ENCODE measurements at places on chromosomes 7 and 10.

GRCh38 chr10:30270247-30270646 is 78.8 kb downstream of the MTPAP start:
- no peak for DNase-seq

DNA sequence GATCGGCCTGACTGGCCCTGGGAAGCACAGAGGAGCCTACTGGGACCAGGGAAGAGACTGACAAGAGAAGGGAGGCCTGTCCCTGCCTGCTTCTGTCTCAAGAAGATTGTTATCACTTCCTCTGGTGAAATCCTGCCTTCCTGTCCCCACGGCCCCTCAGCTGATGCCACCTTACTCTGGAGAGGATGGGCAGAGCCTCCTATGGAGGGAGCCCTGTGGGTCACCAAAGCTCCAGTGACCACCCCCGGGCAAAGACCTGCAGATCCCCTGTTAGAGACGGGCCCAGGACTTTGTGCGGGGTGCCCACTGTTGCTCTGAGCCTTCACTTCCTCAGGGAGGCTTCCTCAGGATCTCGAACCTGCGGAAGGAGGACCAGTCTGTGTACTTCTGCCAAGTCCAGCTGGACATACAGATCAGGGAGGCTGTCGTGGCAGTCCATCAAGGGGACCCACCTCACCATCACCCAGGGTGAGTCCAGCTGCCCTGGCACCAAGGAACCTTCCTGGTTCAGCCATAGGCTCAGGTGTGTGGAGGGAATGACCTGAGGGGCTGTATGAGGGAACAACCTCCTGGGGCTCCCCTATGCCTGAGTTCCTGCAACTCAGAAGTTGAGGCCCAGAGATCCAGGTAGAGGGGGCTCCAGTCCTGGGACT is 1.4 kb upstream of the PILRB start:
- DNase-seq = no peak

DNA sequence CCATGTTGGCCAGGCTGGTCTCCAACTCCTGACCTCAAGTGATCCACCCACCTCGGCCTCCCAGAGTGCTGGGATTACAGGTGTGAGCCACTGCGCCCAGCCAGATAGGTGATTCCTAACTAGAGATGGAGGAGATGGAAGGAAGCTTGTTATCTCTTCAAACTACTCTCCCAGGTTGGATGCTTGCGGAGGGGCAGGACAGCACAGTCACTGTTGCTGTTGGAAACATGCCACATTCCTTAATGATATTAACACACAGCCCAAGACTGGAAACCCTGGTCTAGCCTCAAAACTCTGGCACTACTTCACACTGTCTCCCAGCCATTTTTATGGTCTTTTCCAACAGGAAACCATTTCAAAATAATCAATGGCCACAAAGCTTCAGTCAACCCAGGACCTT is 468.8 kb upstream of the NRP1 start:
- DNase-seq = no peak

DNA sequence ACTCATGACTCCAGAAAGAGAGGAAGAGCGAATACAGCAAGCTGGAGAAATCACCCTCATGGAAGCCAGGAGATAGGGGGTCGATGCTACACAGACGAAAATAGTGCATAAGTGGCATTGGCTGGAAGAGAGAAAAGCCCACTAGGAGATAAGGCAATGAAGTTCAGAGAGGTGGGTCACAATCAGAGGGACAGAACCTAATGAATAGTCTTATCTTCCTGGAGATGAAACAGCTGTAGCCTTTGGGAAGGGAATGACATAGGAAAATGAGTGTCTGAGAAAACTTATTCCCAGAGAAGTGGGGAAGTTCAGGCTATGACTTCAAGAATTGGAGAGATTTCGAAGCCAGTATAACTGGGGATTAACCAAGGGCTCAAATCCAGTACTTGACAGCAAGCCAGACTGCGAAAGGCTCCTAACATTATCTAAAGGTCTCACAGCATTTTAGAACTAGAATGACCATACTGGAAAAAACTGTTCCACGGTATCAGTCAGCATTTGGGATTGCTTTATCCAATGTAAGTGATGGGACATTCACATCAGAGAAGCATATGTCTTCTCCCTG is 211.1 kb downstream of the ZNF365 start:
- no peak for DNase-seq

GRCh38 chr7:132102942-132103341 is 473.3 kb downstream of the PLXNA4 start:
- no peak for DNase-seq

DNA sequence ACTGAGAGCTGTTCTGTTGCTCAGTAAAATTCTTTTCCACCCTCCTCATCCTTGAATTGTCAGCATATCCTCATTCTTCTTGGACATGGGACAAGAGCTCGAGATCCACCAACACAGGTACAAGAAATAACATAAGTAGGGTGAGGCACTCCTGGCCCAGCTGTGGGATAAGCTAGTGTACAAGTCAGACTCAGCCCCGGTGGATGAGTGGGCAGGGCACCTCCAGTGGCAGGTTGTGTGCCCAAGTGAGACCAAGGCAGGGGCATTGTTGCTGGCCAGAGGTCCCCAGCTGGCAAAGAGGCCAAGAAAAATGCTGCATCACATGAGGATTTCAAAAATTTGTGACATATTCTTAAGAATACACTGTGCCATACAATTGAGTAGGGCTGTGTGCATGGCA is 402.0 kb upstream of the ZWINT start:
- no peak for DNase-seq

DNA sequence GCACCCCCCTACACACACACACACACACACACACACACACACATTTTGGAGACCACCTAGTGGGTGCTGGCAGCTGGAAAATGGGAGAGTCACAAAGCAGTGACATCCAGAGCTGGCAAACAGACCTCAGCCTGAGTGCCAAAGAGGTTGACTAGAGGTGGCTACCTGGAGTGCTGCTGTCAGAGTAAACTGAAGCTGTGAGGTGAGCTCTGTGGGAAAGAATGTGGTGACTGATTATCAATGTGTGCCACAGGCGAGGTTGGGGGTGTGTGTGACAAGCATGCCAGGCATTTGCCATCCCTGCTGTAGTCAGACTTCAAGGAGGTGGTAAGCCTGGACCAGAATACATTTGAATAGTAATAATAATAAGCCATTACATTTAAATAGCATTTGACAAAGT is 120.6 kb downstream of the SLIT1 start:
- DNase-seq = no peak

DNA sequence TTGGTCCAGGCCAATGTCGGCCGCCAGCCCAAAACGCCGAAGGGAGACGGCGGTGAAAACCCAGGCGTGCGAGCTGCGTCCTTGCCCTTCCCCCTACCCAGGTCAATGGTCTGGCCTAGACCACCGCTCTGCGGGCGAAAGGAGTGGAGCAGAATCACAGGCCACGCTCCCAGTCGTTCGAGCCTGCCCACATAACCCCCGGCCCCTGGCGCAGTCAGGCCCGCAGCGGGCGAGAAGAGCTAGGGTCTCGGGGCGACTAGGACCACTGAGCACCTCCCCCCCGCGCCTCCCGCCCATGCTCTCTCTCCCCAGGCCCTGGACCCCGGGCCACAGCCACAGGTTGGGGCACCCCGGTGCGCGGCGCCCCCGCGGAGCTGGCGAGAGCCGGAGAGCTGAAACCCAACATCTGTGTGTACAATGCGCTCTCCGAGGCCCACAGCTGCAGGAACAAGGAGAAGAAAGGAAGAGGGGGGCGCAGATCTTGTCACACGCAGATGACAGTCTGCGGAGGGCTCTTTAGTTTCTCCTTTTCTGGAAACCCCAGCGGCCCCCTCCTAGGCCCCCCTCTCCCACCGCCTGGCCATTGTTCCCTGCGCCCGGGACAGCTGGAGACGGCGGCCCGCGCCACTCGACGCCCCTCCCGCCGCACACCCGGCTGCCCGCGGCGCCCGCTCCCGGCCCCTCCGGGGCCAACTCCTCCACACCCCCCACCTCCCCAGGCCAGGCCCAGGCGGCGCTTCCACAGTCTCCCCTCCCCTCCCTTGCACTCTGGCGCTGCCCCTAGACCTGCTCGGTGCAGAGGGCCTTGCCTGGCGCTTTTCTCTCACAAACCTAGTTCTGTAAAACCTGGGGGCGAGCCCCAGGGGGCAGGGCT is 355.0 kb downstream of the DNAJB6 start:
- DNase-seq = no peak

DNA sequence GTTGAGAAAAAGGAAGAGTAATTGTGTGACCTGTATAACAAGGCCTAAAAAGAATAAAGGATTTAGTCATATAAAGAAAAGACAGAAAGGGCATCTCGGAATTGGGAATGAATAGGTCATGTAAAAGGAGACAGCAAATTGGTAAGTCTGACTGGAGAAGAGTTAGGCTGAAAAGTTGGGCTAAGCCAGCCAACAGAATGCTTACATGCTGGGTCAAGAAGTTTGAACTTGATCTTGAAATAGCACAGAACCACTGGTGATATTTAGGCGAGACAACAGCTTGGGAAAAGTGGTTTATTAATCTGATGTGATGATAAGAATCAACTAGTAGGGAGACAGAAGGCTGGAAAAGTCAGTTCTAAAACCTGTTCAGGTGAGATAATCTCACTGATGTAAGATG is 4.8 kb downstream of the IDE start:
- DNase-seq = no peak

- DNase-seq = no peak
Measured at GRCh38 chr10:86981716-86982115, 13.4 kb downstream of the ADIRF start.

DNA sequence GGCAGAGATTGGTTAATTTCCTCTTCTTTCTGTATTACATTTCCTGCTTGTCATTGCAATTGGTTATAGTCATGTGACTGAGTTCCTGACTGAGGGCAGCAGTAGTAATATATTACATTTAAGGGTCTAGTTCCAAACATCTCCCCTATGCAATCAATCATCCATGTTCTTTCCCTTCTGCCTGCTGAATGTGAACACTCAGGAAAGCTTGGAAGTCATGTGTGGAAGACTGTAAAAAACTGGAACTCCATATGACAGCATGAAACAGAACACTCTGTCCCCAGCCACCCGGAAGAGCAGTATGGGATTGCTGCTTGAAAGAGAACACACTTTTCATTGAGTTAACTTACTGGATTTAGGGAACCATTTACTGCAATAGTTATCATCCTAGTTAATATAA is 459.7 kb upstream of the SEMA3A start:
- no peak for DNase-seq

DNA sequence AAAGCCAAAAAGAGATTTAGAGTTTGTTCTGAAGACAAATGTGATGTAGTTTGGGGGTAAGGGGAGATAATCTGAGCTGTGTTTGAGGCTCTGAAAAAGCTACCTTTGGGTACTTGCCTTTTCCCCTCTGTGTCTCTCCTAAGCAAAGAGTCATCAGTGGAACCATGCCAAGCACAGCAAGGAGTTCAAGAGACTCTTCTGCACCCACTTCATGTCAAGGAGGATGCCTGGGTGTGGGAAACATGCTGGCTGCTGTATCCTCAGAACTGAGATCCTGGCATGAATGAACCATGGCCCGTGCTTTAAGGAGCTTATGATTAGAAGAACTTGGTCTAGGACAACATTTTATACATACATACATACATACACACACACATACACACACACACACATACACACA is 142.9 kb downstream of the NOC3L start:
- no peak for DNase-seq

DNA sequence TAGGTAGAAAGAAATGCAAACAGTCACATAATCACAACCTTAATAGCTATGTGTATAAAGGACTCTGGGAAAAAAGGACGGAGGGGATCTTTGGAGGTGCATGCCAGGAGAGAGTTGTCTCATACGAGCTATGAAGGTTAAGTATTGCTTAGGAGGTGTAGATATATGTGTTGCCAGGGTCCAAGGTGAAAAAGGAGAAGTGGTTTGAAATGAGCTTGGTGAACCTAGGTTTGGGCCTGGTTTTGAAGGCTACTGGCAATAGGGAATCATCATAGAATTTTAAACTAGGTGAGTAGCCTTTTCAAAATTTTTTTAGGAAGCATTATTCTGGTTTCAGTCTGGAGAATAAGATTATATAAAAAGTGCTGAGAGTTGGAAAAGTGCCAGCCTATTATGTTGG is 336.8 kb downstream of the AUTS2 start:
- no peak for DNase-seq

DNA sequence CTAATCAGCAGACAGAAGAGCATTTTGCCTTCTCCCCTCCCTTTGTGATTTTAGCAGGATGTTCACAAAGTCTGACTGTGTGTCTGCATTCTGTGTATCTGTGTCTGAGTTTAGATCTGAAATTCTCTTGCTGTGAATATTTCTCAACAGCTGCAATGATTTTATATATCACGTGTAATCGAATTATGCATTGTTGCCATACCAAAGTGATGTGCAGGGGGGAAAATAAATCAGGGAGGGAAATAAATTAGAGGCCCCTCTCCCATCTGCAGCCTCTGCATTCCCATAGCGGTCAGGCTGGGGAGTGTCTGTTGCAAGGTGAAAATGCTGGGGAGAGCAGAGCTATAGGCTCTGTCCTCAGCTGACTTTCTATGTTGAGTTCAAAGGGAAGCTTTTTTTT is 209.0 kb downstream of the LRMDA start:
- no peak for DNase-seq

GRCh38 chr10:77485847-77486246 is 151.8 kb downstream of the KCNMA1 start:
- DNase-seq = no peak

GRCh38 chr7:115952832-115953231 is 77.7 kb downstream of the TFEC start:
- no peak for DNase-seq

DNA sequence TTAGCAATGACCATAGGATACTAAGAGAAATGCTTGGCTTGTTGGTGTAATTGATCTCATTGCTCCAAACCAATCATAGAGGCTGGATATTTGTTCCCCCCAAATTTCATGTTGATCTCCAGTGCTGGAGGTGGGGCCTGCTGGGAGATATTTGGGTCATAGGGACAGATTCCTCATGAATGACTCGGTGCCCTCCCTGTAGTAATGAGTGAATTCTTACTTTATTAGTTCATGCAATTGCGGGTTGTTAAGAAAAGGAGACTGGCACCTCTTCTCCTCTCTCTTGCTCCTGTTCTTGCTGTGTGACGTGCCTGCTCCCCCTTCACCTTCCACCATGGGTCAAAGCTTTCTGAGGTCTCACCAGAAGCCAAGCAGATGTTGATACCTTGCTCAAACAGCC is 630.1 kb downstream of the CALN1 start:
- DNase-seq = no peak

DNA sequence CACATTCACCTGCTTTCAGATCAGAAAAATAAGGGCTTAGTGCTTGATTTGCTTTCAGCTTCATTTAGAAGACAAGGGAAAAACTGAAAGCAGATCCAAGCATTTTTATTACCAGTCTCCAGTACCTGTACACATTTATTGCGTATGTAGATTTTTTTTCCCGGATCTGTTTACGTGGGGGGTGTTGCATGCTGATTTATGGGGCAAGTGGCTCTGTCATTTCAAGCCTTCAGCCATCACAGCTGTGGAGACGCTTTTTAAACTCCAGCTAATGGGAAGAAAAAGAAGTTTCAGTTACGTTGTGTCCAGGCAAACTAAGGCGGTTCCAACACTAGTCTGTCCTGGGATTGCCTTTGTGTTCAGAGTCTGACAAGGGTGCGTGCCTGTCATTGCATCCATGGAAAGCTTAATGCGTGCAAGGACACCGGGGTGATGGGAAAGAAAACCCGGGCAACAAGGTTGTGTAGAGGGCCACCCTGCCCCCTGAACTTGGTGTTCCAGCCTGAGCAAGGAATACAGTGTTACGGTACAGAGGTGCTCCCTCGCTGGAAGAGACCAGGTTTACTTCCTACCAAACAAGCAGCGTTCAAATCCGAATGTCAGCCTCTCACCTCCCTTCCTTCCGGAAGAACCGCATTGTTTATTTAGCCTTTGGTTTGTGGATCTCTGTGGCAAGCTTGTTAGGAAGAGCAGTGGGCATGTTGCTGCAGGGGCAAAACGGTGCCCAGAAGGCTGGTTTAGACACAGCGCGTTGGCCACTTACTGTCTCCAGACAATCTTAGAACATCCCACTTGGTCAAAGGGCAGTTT is 128.2 kb downstream of the FGFR2 start:
- no peak for DNase-seq

GRCh38 chr10:107085665-107086525 is 78.6 kb downstream of the SORCS1 start:
- no peak for DNase-seq
